ENCODE measurements at places on chromosomes 13 and 19. TPM values are rescaled to one million over a fixed set of nuclear protein-coding genes. Genes with fewer than 3 reads are reported as not detected.

DNA sequence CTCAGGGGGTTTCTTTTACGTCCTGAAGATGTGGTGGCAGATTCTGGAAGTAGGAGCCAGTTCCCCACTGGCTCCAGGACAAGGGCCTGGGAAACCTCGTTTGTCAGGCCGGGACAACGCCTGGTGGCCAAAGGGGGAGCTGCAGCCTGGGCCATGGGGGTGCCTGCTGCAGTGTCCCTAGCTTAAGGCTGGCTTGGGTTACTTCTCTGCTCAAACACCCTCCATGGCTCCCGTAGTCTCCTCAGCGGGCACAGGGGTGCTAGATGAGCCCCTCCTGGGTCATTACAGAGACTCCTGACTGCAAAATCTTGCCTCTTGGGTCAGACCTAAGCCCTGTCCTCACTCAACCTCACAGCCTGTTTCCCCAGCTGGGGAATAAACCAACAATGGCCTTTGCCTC, 14.7 kb downstream of the CILP2 start:
- no peaks in the 10 kb centered on the region for H3K27me3 ChIP-seq
- no peaks in the 10 kb centered on the region for H3K36me3 ChIP-seq
- H3K4me3 ChIP-seq: no peak overlapping the region
- H3K27ac ChIP-seq: no peak overlapping the region
- H3K4me1 ChIP-seq: no peaks in the 10 kb centered on the region

GRCh38 chr19:6213696-6214641, 65.8 kb downstream of the MLLT1 start:
- peaks cover 15% of the 10 kb centered on the region for H3K4me1 ChIP-seq
- H3K36me3 ChIP-seq: peaks cover 10% of the 10 kb centered on the region
- H3K4me3 ChIP-seq: no peak overlapping the region
- DNase-seq: no peak
- H3K27me3 ChIP-seq: no peaks in the 10 kb centered on the region

DNA sequence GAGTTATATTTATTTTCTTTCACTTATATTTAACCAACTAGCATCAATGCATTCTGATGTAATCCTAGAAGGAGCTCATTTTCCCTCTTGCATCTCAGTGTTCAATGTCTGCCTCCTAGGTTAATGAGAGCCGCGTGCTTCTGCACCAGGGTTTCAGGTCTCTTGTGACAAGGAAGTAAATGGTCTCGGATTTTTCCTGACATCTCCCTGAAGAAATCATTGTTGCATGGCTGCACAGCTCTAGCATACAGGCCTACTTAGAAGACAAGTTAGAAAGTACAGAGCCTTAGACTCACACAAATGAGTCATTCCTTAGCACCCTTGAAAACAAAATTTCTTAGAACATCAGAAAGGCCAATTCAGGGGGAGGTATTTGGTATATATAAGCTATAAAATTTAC, 57.2 kb upstream of the KLF12 start:
- H3K36me3 ChIP-seq: no peaks in the 10 kb centered on the region
- H3K4me3 ChIP-seq: no peak overlapping the region
- no peak overlapping the region for H3K27ac ChIP-seq
- H3K4me1 ChIP-seq: no peaks in the 10 kb centered on the region
- no peak for DNase-seq

GRCh38 chr13:25908366-25908765, 143.4 kb downstream of the SHISA2 start:
- peaks cover 2% of the 10 kb centered on the region for H3K27me3 ChIP-seq
- no peak overlapping the region for H3K27ac ChIP-seq
- no peaks in the 10 kb centered on the region for H3K36me3 ChIP-seq
- no peak overlapping the region for H3K4me3 ChIP-seq
- DNase-seq: no peak

GRCh38 chr19:17530586-17530985, 19.1 kb downstream of the PGLS start:
- H3K4me3 ChIP-seq: no peak overlapping the region
- no peaks in the 10 kb centered on the region for H3K4me1 ChIP-seq
- no peak overlapping the region for H3K27ac ChIP-seq
- no peaks in the 10 kb centered on the region for H3K36me3 ChIP-seq
- H3K27me3 ChIP-seq: no peaks in the 10 kb centered on the region

DNA sequence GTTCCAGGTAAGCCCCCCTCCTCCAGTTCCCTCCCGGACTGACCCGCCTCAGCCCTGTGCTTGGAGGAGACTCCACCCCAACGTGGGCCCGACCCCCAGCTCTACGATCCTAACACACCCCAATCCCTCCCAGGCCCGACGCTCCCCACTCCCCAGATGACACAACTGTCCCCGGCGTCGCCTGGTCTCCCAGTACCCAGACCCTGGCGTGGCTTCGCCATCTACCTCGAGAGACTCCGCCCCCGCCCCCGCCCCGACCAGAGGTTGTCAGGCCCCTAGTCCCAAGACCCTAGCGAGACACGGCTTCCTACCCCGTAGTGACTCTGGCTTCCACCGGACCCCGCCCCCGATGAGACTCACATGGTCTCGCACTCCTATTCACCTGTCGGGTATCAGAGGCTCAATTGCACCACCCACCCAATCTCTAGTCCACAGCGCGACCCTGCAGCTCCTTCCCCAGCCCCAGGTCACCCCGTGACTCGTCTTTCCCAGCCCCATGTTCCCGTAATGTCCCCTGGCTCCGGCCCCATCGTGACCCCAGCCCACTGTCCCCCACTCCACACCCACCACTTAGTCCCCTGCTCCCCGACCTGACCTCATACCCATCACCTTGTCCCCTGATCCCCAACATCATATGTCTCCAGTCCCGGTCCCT, 2.9 kb downstream of the CD37 start:
- peaks cover 33% of the 10 kb centered on the region for H3K36me3 ChIP-seq
- peak overlapping the region; percentile 69 for H3K4me3 ChIP-seq
- H3K27me3 ChIP-seq: peaks cover 6% of the 10 kb centered on the region

DNA sequence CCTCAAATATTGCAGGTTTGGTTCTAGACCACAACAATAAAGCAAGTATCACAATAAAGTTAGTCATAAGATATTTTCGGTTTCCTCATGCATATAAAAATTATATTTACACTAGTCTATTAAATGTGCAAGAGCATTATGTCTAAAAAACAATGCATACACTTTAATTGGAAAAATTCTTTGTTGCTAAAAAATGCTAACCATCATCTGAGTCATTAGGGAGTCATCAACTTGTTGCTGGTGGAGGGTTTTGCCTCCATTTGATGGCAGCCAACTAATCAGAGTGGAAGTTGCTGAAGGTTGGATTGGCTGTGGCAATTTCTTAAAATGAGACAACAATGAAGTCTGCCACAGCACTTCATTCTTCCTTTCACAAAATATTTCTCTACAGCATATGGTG, 422.3 kb upstream of the GPC6 start:
- H3K4me1 ChIP-seq: no peaks in the 10 kb centered on the region
- H3K36me3 ChIP-seq: no peaks in the 10 kb centered on the region
- DNase-seq: no peak
- no peak overlapping the region for H3K4me3 ChIP-seq
- H3K27me3 ChIP-seq: no peaks in the 10 kb centered on the region

- no peaks in the 10 kb centered on the region for H3K36me3 ChIP-seq
- no peak overlapping the region for H3K4me3 ChIP-seq
- H3K27me3 ChIP-seq: no peaks in the 10 kb centered on the region
- DNase-seq: no peak
- H3K4me1 ChIP-seq: no peaks in the 10 kb centered on the region
- H3K27ac ChIP-seq: no peak overlapping the region
Observed at GRCh38 chr13:34247596-34247995, 429.6 kb downstream of the RFC3 start.

DNA sequence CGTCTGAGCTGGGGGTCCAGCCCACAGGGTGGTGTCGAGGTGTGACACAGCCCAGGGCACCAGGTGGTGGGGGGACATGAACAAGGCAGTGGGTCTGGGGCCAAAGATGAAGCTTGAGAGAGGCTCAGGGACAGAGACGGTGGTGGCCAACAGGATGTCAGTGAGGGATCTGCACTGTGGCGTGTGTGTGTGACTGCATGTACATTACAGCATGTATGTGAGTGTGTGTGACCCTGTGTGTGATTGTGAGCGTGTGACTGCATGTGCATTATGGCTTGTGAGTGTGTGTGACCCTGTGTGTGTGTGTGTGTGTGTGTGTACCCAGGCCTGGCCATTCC, 1.6 kb downstream of the ADAMTS10 start:
- peaks cover 7% of the 10 kb centered on the region for H3K36me3 ChIP-seq
- H3K27me3 ChIP-seq: no peaks in the 10 kb centered on the region
- no peaks in the 10 kb centered on the region for H3K4me1 ChIP-seq
- H3K4me3 ChIP-seq: peak overlapping the region; percentile 88
- H3K27ac ChIP-seq: peak overlapping the region; percentile 74
- no peak for DNase-seq

The HSPB6 gene
- total RNA-seq: 0.38 TPM

The CD70 gene
- 0.92 TPM for total RNA-seq

The CDX2 gene
- not detected for total RNA-seq

The LRRC8E gene
- total RNA-seq: 3.4 TPM

The CGB8 gene
- total RNA-seq: not detected

The PSG1 gene
- not detected for total RNA-seq

Data from endodermal cell (in vitro differentiated cells).